ENCODE measurements at places on chromosomes 12 and 14. TPM values are rescaled to one million over a fixed set of nuclear protein-coding genes. Genes with fewer than 3 reads are reported as not detected.

The KRT78 gene
- not detected for total RNA-seq

The CREBL2 gene
- 34.0 TPM for total RNA-seq

The TAS2R42 gene
- not detected for total RNA-seq

The KERA gene
- not detected for total RNA-seq

The SRRM4 gene
- total RNA-seq, result not detected

The RNF212B gene
- not detected for total RNA-seq

The FAM90A1 gene
- total RNA-seq, result not detected

The CPM gene
- 0.64 TPM for total RNA-seq

The CD27 gene
- total RNA-seq, result not detected

GRCh38 chr12:128265566-128265965 is 1.4 kb upstream of the TMEM132C start:
- no peak for DNase-seq

GRCh38 chr14:102731871-102732800 is 45.1 kb upstream of the TRAF3 start:
- DNase-seq, result no peak

DNA sequence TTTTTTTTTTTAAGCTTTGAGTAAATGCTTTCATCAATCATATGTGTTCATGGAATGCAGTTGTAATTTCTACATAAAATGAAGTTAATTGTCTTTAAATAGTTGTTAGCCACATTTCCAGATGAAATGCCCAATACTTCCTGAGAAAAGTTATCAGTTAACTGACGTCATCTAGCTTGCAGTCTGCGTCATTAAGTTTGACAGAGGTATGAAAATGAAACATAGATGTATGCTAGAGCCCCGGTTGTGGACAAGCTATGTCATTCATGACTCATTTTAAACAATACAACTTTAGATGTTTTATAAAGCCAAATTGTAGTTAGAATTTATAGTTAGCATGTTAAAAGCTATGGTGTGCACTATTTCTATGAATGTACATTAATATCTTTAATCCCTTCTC is 90.7 kb downstream of the PLEKHA5 start:
- DNase-seq, result no peak

DNA sequence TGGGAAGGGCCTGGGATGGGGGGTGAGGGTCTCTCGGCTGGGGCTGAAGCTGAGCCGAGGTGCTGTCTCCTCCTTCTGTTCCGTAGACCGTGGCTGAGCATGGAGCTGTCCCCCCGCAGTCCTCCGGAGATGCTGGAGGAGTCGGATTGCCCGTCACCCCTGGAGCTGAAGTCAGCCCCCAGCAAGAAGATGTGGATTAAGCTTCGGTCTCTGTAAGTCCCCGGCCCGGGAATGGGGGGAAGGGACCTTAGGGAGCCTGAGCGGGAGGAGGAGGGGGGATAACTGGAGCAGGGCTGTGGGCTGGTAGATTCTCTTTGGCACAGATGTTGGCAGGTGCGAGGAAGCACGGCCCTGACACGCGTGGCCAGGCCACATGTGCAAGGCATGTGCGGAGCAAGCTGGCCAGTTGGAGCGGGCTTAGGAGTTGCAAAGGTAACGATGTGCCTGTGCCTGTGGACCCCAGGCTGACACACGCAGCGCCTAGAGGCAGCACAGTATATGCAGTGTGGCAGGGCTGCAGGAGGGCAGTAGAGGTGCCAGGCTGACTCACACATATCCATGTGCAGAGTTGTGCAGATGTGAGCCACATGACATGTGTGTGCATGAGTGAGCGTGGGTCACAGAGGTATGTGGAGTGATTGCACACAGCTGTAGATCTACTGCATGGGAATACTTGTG is 512 bp downstream of the PDE1B start:
- DNase-seq, result no peak

DNA sequence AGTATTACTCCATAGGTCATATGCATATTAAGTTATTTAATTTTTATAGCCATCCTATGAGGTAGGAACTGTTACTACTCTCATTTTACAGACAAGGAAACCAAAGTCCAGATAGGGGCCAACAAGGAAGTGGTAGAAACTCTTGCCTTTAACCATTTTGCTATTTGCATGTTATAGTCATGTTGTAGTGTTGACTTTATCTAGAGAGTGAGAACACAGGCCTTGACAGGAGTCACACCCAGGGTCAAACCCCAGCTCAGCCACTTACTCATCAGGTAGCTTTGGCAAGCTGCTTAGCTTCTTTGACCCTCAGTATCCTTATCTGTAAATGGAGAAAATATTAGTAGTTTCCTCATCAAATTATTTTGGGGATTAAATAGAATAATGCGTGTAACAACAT is 156.2 kb downstream of the CAND1 start:
- no peak for DNase-seq

DNA sequence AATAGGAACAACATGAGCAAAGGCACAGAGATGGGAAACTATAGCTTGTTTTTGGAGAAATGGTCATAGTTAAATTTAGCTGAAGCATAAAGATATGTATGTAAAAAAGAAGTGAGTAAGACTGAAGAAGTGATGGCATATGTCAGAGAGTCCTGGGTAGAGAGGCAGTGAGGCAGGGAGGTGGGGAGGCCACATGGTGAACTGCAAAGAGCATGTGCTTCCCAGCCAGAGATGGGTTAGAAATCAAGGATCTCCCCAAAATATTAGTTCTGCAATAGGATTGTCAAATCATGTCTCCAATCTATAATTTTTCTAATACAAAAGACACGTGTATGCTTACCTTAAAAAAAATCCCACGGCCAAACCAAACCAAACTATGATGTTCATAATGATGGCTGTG is 82.1 kb upstream of the STXBP6 start:
- DNase-seq, result no peak

DNA sequence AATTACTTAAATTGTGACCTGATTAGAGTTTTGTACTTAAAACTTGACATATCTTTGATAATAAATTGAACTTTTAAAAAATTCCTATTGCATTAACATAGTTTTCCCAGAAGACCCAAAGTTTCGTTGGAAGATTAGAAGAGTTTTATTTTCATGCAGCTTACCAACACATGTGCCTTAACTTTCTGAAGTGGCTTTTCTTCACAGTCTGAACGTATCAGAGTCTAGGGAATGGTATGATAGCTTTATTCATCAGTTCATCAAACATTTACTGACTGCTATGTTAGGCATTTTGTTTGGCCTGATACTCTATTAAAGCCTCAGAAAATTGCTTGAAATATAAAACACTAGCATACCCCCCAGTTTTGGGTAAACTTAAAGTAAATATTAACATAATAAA is 65.2 kb downstream of the MARK3 start:
- no peak for DNase-seq

DNA sequence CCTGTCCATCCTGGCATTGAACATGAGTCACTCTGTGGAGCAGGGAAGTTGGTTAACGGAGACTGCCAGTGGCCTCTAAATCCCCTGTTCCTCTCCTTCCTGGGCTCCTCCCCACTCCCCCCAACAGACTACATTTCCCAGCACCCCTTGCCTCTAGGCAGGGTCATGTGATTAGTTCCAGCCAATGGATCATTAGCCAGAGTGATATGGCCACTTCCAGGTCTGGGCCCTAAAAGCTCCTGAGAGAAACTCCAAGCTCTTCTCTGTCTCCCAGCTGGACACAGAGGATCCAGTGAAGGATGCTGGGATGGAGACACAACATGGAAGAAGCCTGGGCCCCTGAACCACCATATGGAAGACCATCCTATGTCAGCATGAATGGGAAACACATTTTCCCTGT is 54.4 kb upstream of the RFLNA start:
- DNase-seq, result peak; percentile 2

DNA sequence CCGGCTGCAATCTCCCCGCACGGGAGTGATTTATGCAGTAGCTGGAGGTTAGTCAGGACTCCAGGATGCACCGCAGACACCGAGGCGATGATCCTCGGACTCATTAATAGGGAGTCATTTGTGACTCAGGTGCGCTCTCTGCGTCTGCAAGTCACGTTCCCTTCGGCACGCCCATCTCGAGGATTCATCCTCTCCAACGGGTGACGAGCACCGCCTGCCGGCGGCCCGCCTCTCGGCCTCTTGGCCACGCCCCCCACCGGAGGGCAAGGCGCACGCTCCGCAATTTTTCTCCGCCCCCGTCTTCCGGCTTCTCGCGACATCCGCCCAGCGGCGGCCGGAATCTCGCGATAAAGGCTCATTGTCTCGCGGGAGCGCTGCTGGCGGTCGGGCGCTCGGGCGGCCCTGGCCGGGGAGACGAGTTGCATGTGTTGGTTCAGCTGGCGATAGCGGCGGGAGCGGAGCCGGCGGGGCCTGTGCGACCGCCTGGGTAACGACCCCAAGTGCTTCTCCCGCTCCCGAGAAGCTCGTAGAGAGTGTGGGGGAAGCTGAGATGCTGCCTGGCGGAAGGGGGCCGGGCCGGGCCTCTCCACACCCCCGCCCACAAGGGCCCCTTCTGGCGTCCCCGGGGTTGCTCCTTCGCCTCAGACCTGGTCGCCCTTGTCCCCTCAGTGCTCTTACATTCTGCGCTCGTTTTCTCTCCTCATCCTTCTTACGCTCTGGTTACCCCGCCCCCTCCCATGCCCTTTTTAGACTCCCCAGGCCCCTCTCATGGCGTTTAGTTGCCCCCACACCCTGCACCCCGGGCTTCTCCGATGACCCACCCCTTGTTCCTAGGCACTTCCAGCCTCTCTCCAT is at the start of gene DENR:
Gene DENR, plus strand, starts transcription at position 361 of the 855 bp plus-strand sequence. CDS start 878 bp downstream, outside the sequence.
- peak; percentile 89 for DNase-seq

DNA sequence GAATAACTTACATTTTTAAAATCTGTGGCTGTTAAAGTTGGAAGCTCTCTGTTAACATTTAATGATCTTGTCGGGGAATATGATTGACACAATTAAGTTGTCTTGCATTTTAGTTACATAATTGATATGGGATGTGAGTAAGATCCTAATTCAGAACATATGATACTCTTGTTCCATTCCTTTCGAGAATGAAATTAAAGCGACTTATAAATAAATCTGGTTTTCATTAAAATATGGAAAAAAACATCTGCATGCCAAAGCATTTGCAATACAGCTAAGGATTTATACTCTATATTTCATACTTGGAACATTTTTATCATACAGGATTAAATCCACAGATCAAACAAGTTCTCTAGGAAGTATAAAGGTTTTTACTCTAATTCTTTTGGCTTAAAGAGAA is 52.0 kb downstream of the SLC38A6 start:
- no peak for DNase-seq

DNA sequence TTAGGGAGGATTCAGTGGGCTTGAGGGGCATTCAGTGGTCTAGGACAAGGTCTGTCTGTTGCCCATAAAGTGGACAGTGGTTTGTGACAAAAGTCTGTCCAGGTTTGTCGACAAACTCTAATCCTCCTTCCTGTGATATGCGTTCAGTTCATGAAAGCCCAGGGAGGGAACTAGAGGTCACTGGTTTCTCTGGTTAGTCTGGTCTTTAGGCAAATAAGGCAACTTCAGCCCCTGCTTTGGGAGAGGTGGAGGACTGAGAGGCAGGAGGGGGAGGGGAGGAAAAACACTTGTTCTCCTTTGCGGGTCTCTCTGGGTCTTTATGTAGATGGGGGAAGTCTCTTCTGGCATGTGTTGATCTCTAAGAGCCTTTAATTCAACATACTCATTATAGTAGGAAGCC is 235.1 kb upstream of the PWP1 start:
- DNase-seq, result no peak

GRCh38 chr12:96770219-96771102 is 136.6 kb upstream of the NEDD1 start:
- DNase-seq, result no peak

- no peak for DNase-seq
Measured at GRCh38 chr12:111111681-111112080, 191.3 kb upstream of the MYL2 start.

DNA sequence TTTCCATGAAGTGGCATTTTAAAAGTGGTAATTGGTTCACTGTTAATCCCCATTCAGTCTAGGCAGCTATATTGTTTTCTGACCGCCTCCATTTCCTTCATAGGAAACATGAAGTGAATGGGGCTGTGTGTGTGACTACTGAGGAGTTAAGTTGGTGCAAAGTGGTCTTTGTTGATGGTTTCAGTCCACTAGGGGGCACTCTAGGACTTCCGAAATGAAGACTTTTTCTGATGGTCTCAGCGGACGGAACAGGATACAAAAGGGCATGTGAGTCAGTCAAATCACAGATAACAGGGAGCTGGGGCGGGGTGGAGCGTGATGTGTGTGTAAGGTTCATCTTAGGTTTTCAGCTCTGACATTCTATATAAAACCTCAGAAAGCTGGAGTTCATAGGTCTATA is 240.1 kb upstream of the OR4E1 start:
- DNase-seq, result peak; percentile 93

GRCh38 chr12:93103154-93103553 is 174.1 kb upstream of the EEA1 start:
- no peak for DNase-seq

DNA sequence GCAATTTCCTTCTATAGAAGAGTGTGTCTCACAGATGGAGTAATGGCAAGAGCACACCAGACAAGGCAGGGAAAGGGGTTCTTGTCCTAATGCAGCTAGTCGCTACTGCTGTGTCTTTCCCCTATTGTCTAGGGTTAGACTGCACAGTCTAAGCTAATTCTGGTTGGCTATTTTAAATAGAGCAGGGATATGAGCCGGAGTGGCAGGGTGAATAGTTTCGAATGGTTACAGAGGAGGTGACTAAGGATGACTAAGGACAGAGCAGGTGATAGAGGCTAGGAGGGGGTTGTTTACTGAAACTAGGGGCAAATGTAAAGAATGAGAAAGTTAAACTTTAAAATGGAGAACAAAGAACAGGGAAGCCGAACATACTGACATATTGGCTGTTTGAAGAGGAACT is 25.6 kb upstream of the CPNE8 start:
- DNase-seq, result no peak

Data from dermis microvascular lymphatic vessel endothelial cell (primary cell).